Stimulated activated CD8-positive, alpha-beta memory T cell treated with anti-CD3 and anti-CD28 coated beads, Interleukin-12 subunit alpha, Interleukin-12 subunit beta, amount 100 ng/mL, for 4 hours (primary cell): ENCODE measurements at places on chromosomes 4 and X.

DNA sequence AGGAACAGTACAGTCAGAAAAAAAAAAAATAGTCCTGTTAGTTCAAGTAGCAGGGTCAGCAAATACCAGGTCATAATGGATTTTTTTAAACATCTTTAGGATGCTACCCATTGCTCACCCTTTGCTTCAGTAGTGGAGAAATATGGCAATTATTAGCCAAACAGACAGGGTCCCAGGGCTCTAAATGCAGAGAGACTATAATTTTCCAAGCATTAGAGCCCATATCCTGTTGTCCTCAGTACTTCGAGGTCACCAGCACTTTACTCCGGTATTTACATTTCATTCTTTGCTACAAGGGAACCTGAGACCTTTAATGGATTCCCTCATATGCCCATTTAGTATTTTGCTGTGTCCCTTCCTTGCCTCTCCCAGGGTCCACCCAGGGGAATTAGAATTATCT, 1562.9 kb upstream of the TENM3 start:
- DNase-seq = no peak

GRCh38 chr4:56215901-56216300, 171.4 kb downstream of the AASDH start:
- DNase-seq = no peak

- no peak for DNase-seq
Measured at GRCh38 chrX:11386001-11386523, 92.8 kb downstream of the AMELX start.

GRCh38 chr4:153114771-153115321, 89.4 kb upstream of the TRIM2 start:
- no peak for DNase-seq

DNA sequence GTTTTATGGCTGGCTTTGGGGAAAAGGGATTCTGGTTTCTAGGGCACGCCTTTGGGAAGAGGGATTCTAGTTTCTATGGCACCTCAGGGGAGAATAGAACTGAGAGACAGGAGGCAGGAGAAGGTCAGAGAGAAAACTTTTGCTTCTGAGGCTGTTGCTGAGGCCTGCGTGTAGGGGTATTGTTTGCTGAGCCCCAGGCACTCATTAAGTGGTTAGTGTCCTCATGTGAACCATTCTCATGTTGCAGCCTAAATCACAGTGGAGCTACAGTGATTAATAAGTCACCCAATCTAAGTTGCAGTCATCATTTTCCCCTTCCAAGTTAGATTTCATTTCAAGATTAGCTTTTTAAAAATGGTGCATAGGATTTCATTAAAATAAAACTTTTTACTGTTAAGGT, 29.0 kb downstream of the VCX3A start:
- no peak for DNase-seq

DNA sequence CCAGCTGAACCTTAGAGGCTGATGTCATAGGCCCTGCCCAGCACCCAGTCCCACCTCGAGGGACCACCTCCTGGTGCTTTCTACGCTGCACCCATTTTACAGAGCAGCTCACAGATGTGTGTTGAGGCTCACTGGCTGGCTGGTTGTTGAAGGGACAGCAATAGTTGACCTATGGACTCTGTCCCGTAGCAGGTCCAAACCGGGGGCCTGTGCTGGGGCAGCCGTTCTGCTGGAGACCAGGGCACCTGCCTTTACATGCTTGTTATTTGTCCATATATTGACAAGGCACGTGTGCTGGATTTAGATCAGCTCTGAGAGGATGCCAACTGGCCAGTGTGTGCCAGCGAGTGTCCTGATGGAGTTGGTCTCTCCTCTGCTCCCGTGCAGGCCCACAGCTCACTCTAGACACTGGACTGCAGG, 58.1 kb downstream of the TNIP2 start:
- no peak for DNase-seq

GRCh38 chrX:24448762-24449250, 16.3 kb upstream of the PDK3 start:
- DNase-seq = no peak

DNA sequence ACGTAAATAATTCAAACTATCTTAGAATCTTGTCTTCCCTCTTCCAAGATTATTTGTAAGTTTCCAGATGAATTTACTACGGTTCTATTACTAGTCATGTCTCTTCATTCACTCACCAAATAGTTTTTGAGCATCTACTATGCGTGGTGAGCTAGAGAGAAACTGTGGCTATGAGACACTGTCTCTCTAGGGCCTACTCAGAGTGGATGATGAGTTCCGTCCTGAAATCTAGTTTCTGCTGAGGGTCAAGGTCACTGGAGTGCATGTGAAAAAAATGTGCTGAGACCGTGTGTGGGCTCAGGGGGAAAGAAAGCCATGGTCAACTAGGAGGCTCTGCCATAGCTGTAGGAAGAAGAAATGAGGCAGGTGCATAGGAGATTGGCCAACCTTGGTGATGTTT, 320.2 kb upstream of the GATB start:
- no peak for DNase-seq

DNA sequence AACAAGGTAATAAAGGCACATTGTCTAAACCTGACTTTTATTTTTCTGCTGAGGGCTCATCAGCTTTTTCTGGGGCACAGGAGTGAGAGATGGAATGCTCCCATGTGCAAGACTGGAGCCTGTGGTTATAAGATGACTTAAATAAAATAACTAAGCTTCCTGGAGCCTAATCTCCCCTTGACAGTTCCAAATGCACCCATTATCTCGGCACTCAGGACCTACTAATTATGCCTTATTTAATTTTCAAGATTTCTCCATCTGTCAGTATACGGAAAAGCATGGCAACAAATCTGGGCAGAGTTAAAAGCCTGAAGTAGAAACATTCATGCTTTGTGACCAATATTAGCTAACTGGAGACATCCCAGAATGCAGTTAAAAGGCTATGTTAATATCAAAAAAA, 416.7 kb upstream of the TEX13C start:
- no peak for DNase-seq

GRCh38 chrX:46918434-46918833, 6.2 kb downstream of the JADE3 start:
- DNase-seq = no peak

- no peak for DNase-seq
Measured at GRCh38 chr4:1416948-1417260, 10.7 kb upstream of the NKX1-1 start.

DNA sequence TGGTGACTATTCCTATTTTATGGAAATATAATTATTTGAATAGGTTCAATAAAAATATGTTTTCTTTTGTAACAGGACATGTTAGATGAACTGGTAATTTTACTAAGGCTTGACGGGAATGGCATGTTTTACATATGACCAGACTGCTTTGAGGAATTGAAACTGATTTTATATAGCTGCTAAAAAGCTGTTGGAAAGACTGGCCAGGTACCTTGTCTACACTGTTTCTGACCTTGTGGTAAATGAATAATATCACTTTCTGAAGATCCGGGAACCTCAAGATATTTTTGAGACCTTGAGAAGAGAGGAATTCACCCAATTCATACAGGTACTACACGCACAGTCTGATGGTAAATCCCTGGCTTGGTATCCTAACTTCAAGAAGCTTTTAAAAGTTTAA, 42.1 kb upstream of the USP46 start:
- no peak for DNase-seq

DNA sequence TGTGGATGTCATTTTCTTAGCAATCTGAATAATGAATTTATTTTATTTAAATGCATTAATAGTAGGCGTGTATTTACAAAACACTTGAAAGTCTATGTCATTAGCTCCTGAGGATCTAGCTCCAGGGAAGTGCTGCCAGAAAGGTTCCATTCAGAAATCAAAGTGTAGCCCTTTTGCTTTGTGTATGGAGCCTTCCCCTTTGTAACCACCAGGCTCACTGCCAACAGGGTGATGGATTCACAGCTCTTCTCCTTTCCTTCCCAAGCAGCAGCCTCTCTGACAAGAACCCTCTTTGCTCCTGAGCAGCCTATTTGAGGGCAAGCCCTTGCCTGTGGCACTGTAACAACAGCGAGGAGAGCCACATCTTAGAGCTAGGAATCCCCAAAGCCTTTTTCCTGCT, 286.0 kb upstream of the RASGEF1B start:
- DNase-seq = no peak
